ENCODE measurements at places on chromosomes 4 and X.
A peak's percentile ranks its signal among the peaks of the same experiment; 100 is the strongest.

DNA sequence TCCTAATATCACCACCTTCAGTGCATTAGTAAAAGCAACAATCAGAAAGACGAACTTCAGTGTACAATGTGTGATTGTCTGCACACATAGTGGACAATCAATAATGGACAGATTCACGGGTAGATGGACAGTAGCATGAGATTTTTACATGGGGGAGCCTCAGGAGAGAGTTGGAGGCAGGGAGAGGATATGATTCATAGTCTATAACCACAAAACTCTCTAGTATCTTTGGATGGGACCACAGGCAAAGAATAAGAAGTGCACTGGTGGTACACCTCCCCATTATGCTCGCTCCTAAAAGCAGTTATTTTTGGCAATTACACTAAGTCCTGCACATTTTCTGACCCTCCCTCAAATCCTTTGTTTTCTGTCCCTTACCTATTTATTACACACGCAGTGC, 624.4 kb upstream of the ACTRT1 start:
- no peak for DNase-seq

GRCh38 chr4:11151500-11151899, 277.2 kb downstream of the HS3ST1 start:
- no peak for DNase-seq

DNA sequence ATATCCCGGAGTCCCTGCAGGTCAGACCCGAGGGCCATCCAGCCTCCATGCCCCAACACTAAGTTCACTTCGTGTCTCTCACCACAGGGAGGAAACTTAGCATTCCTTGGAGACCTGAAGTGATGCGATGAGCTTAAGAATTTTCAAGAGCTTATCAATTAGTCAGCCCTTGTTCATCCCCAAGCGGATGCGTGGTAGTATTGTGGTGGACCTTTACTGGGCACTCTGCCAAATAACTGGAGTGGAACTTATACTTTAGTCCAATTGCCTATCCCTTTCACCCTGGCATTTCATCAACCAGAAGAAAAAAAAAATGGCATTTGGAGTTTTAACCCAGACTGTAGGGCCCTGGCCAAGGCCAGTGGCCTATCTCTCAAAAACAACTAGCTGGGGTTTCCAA, 137.1 kb downstream of the RELL1 start:
- DNase-seq = no peak

DNA sequence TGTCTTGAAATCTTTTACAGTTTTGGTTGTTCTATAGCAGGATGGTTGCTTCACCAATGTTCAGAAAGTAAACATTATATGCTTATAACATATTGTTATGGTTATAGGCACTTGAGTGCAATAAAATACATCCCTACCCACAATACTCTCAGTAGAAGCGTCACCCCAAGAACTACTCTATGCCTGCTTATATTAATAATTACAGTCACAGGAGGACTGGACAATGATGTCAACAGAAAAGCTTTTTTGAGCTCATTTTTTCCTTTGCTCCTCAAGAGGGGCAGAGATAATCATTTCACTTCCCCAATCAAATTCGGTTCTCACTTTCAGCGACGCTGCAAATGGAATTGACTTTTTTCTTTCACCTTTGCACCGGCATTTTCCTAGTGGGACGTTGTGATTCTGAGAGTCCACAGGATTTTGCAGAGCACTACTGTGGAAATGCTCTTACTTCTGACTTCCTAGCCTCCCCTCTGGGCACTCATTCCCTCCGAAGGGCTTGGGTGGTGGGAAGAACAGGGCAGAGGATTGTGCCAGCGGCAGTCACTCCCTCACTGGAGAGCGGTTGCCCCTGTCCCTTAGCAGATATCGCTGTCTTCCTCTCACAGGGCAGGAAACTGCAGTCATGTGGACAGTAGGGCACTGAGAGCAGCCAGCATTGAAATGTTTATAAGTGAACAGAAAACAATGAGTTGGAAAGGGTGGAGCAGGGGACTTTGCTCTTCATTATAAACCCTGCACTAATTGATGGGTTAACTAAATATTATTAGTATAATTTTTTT, 24.9 kb upstream of the SGMS2 start:
- DNase-seq = no peak

DNA sequence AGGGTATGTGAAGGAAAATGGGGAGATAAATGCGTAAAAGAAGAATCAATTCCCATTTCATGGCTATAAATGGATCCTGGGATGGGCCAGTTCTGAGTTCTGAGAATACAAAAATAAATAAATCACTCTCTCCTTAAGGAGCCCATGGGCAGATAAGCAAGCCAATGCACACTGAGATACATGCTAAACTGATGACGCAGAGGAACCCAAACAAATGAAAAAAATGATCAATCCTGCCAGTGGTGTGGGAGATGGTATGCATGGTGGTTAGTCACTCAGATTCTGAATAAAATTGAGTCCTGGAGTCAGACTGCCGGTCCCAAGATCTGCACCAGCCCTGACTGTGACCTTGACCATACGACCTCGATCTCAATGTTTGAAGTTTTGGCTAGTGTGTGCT, 59.7 kb downstream of the NEIL3 start:
- DNase-seq = no peak

- no peak for DNase-seq
Measured at GRCh38 chr4:40285692-40286091, 49.4 kb upstream of the CHRNA9 start.

GRCh38 chr4:76784237-76784636, 113.7 kb downstream of the SOWAHB start:
- no peak for DNase-seq

DNA sequence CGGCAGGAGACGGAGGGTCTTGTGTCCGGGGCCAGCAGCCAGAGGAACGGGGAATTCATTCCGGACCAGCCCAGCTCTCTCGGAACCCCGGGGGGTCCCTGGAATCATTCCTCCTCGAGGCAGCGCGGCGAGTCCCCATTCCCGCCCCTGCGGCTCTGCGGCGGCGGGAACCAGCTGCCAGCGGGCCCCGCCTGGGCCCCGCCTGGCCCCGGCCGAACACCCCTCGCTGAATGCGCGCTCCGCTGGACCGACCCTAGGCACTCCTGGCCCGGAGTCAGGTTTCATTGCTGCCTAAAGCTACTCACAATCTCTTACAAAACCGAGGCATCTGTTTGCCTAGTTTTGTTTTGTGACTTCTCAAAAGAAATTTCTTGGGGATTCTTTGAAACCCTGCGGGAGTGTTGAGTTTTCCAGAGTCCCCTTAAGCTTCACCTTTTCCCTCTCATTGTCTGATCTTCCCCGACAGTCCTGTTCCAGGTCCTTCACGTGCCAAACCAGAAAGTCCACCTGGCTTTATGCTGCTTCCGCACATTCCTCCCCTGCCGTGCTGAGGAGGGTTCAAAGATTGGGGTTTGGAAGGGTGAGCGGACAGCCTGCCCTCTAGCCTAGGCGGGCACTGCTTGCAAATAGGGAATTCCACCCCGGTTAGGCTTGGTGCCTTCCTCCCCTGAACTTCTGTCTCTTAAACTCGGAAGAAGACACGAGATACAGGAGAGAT, 789 bp downstream of the ARHGAP10 start:
- DNase-seq = peak; percentile 78

- DNase-seq = peak; percentile 55
Measured at GRCh38 chr4:46684041-46684440, 225.0 kb downstream of the COX7B2 start.

DNA sequence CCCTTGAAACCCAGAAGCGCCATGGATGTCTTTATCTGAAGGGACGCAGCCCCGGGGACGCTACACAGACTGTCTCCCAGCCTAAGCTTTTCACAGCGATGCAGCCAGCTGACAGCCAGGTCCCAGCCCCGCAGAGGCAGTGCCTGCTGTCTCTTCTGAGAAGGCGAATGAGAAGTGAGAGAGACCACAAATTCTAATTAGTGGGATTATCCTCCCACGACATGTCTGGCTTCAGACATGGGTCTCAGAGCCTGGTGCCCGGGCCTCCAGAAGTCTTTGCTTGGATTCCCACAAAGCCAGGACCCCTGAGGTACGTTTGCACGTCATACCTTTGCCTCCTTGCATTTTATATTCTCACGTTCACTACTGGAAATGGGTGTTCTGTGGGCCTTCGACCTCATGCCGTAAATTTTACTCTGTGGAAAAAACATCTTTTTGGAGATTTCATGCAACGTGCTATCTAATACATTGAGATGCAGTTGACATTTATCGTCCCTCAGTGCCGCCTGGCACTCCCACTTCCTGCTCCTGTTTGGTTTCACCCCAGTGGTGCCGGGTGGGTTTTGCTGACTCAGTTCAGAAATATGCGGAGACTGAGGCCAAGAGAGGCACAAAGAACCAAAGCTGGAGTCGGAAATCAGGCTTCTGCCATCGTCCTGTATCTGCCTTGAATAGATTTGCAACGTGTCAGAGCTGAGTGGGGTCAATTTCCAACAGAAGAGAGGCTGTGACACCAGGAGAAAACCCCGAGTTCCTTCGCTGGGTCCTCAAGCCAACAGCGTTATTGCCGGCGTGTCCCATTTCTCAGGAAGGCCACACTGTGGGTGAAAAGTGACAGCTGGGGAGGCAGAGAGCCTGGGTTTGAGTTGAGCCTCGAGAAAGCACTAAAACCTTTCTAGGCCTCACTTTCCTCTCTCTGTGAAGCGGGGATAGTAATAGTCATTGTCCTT, 114.4 kb downstream of the STK32B start:
- DNase-seq = peak; percentile 46

- no peak for DNase-seq
Measured at GRCh38 chr4:89800527-89801103, 36.3 kb downstream of the SNCA start.

- DNase-seq = no peak
Measured at GRCh38 chrX:85065512-85066198, 62.0 kb downstream of the APOOL start.

DNA sequence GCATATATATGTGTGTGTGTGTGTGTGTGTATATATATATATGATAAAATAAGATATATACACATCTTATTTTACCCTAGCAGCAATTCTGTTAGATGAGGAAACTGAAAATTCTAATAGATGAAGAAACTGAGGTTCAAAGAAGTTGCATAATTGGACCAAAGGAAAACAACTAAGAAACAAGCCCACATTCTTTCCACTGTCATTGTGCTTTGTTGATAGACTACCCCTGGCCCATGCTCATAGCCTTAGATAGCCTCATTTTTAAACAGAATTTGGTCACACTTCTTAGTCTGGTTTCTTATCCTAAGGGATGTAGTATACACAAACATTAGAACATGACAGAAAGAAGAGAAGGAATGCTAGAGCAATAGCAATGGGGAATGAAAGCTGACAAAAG, 138.8 kb downstream of the NDST3 start:
- no peak for DNase-seq

DNA sequence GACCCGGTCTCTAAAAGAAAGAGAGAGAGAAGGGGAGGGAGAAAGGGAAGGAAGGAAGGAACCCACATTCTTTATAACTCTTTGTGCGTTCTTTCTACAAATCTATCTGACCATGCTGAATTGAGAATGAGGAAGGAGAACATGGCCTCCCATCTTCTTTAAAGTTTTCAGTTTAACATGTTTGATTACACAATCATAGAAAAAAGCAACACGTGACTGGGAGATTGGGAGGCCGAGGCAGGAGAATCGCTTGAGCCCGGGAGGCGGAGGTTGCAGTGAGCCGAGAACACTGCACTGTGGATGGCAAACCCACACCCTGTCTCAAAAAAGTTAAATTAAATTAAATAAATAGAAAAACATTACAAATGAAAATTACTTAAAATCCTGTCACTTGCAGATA, 254.5 kb downstream of the RAPGEF2 start:
- no peak for DNase-seq

DNA sequence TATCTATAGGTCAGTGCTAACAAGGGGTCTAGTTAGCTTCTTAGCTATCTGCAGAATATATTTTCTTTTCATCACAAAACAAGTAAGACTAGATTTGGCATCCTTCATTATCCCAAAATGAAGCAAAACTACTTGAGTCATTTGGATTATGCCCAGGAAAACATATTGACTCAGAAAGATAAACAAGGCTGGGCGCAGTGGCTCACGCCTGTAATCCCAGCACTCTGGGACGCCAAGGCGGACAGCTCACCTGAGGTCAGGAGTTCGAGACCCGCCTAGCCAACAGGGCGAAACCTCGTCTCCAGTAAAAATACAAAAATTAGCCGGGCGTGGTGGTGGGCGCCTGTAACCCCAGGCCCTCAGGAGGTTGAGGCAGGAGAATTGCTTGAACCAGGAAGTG, 18.0 kb upstream of the MND1 start:
- DNase-seq = no peak

DNA sequence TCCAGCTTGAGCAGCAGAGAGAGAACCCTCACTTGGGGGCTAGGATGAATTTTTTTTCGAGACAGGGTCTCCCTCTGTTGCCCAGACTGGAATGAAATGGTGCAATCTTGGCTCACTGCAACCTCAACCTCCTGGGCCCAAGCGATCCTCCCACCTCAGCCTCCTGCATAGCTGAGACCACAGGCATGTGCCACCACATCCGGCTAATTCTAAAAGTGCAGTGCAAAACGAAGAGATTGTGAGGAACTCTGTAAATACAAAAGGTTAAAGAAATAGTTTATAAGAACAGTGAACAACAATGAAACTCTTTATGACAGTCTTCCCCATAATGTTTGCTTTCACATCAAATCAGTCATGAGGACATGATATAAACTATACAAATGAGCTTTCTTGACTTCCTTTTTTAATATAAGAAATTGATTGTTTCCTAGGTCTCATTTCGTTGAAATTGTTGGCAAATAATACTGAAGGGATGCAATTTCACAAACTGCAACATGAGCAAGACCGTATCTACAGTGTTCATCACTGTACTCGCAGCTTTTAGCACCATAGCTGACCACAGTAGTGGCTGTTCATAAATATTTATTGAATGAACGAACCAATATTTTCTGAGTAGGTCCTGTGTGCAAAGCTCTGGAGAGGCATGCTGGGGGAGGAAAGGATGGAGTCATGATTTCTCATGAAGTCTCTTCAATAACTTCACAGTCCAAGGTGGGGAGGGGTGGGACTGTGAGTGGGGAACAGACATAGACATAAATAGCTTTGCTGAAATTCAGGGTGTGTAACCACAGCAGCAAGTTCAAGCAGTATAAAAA, 116.1 kb downstream of the SHROOM3 start:
- no peak for DNase-seq

- peak; percentile 44 for DNase-seq
Measured at GRCh38 chrX:102950908-102951866, 14.1 kb downstream of the RAB40AL start.
